ENCODE measurements at places on chromosomes 13 and 19.

GRCh38 chr13:32838945-32839344 is 177.3 kb upstream of the KL start:
- DNase-seq: no peak

- DNase-seq: no peak
Measured at GRCh38 chr13:43150369-43151207, 127.2 kb downstream of the DNAJC15 start.

GRCh38 chr13:50446611-50447010 is 396.9 kb downstream of the DLEU7 start:
- no peak for DNase-seq

DNA sequence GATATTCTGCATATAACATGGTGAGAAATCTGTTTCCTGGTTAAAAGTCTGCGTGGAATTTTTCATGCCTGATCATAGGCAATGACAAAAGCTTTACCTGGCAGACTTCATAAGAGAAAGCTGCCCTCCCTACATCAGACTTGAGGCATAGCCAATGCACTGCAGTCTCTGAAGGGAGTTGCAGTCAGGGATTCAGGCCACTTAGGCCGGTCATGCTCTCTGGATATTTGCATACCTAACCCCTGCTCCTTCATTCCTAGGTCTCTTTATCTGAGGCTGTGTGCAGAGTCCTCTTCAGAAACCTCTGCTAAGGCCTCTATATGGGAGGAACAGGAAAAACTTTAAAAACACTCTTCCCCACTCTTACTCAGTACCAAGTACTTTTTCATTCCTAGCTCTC is 287.4 kb downstream of the PCDH17 start:
- no peak for DNase-seq

GRCh38 chr19:32337084-32337808 is 8.2 kb upstream of the ZNF507 start:
- DNase-seq: peak; percentile 40

DNA sequence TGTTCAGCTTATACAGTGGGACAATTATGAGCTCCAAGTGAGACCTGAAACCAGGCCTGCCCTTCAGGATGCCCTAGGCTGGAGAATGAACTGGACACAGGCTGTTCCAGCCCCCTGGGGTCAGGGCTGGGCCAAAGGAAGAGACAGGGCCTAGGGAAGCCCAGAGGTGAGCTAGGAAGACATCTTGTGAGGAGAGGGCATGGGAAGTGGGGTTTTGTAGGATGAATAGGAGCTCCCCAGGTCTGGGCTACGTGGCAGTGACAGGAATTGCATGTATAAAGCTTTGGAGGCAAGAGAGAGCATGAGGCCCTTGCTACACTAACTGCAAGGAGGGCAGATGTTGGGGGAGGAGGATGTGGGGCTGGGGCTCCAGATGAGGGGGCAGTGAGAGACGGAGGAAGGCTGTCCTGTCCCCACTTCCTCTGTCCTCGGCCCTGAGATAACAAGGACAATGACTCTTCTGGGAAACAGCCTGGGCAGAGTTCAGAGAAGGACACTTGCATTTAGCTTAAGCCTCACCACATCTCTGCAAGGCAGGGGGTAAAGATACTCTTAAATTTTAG is 1.5 kb upstream of the TBXA2R start:
- no peak for DNase-seq

GRCh38 chr13:39676315-39676876 is 20.9 kb downstream of the COG6 start:
- peak; percentile 34 for DNase-seq

DNA sequence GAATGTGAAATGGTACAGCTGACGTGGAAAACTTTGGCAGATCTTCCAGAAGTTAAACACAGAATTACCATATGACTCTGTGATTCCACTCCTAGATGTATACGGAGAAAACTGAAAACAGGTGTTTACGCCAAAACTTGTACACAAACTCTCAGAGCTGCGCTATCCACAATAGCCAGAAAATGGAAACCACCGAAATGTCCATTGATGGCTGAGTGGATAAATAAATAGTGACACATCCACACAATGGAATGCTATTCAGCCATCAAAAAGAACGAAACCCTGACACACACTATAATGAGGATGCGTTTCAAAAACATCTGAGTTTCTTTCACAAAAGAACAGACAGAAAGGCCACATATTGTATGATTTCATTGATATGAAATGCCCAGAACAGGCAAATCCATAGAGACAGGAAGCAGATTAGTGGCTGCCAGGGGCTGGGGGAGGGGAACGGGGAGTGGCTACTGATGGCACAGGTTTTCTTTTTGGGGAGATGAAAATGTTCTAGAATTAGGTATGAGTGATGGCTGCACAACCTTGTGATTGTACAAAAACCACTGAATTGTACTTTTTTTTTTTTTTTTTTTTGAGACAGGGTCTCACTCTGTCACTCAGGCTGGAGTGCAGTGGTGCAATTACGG is 33.0 kb downstream of the IL12RB1 start:
- peak; percentile 32 for DNase-seq

DNA sequence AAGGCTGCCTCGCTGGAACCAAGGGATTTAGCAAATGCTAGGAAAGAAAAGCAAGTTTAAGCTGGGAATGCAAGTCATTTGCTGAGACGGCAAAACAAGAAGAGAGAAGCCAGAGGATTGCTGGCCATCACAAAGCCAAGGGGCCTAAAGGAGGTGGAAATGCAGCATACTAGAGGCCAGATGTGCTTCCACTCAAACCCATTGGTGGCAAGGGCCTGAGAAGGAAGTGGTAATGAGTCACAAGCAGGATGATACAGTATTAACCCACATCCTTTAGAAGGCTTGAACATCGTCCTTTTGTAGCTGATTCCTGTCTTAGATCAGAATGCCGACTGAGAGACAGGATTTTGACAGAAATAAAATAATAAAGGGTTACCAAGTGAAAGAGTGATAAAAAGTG is 68.2 kb downstream of the ITGBL1 start:
- DNase-seq: peak; percentile 60

GRCh38 chr19:31534786-31535657 is 185.8 kb upstream of the TSHZ3 start:
- DNase-seq: no peak

- DNase-seq: peak; percentile 14
Measured at GRCh38 chr13:101514695-101515275, 62.3 kb downstream of the ITGBL1 start.

- DNase-seq: no peak
Measured at GRCh38 chr19:3958836-3959765, 11.8 kb downstream of the DAPK3 start.

- DNase-seq: no peak
Measured at GRCh38 chr13:75689686-75690085, 53.6 kb downstream of the LMO7 start.

- DNase-seq: peak; percentile 100
Measured at GRCh38 chr19:55301459-55302317, 17.9 kb downstream of the BRSK1 start.

DNA sequence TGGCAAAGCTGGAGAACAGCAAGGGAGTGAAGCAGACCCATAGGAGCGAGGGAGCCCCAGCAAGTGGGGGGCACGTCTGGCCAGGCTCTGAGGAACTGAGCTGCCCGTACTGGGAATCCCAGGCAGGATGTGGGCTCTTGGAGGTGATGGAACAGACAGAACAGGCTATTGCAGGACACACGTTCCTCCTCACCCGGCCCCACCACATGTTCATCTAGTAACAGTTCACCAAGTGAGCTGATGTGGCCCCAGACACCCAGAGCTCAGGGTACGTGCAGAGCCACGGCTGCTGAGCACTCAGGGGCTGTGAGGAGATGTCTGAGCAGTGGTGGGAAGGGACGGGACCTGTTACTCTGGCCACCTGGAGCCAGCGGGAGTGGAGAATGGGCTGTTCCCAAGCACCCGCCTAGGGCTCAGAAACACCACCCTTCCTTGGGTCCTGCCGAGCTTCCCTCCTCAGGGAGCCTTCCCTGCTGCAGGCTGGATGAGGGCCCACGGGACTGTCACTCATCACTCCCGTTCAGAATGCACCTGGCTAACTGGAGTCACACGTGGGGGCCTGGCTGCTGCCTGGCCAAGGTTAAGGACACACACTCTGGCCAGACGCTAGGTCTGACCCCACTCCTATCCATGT is 18.4 kb downstream of the ELL start:
- no peak for DNase-seq

- no peak for DNase-seq
Measured at GRCh38 chr13:61880578-61881283, 465.1 kb upstream of the PCDH20 start.

DNA sequence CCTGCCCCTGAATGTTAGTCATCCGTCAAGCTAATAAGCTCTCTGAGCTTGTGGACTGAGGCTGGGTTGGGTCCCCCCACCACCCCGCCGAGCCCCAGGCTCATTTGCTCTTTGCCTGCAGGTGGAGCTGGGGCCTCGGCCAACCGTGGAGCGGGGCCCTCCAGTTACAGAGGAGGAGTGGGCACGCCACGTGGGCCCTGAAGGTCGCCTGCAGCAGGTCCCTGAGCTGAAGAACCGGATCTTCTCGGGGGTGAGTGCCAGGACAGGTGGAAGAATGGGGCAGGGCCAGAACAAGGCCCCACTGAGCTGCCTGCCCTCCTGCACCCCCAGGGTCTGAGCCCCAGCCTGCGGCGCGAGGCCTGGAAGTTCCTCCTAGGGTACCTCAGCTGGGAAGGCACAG is 5.1 kb downstream of the TBC1D17 start:
- DNase-seq: no peak

DNA sequence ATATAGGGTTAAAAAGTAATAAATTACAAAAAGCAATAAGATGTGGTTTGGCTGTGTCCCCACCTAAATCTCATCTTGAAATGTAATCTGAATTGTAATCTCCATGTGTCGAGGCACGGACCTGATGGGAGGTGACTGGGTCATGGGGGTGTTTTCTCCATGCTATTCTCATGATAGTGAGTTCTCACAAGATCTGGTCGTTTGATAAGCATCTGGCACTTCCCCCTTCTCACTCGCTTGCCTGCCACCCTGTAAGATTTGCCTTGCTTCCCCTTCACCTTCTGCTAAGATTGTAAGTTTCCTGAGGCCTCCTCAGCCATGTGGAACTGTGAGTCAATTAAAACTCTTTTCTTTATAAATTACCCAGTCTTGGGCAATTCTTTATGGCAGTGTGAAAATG is 577.4 kb downstream of the TBC1D4 start:
- no peak for DNase-seq

DNA sequence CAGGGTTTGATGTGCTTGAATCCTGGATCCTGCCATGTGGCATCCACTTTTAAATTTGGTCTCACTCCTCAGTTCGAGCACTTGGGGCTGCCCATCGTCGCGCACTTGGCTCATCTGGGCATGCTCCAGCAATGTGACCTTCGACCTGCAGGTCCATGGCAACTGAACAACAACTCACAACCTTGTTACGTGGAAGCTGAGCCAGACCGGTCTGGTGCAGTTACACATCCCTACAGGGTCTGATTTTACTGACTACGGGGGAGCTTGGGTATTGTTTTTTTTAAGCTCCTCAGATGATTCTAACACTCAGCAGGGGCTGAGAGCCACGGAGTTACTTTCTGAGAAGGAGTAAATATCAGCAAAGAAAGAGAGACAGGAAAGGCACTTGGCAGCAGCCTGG is 769.6 kb downstream of the UQCRFS1 start:
- no peak for DNase-seq

DNA sequence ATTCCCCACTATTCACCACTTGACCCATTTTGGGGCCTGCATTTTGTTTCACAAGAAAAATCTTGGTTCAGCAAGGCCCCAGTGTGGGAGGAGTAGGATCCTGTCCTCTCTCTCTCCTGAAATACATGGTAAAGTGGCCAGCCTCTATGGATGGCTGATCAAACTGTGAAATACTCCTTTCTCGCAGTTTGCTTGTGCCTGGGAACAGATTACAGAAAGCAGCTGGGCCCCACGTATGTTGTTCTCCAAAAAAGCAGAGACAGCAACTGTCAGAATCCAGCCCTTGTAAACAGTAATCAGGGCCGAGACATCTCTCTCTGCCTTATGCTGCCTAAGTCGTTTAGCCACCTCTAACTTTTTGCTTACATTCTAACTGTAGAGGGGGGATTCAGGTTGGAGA is 61.0 kb upstream of the RAP2A start:
- DNase-seq: no peak

DNA sequence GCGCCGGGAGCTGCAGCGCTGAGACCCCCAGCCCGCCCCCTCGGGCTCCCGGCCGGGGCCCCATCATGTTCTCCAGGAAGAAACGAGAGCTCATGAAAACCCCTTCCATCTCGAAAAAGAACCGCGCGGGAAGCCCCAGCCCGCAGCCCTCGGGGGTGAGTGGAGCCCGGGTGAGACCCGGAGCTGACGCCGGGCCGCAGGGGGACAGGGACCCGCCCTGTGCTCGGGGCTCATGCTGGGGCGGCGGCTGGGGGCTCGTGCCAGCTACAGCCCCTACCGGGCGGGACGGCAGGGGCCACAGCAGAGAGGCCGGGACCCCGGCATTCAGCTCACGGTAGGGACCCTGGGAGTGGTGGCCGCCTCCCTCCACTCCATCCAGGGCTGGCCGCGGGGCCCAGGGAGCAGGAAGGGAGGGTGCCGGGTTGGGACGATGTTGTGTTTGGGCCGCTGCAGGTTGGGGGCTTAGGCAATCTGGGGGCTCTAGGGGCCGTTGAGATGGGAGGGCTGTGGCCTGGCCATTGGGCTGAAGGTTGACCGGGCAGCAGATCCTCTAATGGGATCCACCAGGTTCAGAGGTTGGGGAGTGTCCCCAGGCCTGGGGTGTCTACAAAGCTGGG is 482 bp downstream of the ARHGAP45 start:
- no peak for DNase-seq

DNA sequence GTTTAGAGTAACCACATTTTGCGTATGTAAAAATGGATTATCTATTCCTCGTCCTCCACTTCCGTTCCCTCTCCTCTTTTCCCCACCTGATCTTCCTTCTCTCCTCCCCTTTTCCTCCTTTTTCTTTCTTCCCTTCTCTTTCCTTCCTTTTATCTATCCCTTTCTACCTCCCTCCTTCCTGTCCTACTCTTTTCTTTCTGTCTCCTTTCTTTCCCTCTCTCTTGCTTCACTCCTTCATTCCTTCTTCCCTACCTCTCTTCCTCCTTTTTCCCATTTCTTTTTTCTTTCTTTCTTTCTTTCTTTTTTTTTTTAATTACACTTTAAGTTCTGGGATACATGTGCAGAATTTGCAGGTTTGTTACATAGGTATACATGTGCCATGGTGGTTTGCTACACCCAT is 688.4 kb upstream of the GPC6 start:
- DNase-seq: no peak

DNA sequence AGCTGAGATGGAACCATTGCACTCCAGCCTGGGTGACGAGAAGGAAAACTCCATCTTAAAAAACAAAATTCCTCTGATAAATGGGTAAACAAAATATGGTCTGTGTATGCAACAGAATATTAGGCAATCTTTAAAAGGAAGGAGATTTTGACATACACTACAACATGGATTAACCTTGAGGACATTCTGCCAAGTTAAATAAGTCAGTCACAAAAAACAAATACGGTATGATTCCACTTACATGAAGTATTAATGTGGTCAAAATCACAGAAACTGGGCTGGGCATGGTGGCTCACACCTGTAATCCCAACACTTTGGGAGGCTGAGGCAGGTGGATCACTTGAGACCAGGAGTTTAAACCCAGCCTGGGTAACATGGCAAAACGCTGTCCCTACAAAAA is 3.0 kb upstream of the ZNF444 start:
- DNase-seq: no peak

GRCh38 chr19:1825909-1826556 is 14.0 kb upstream of the ATP8B3 start:
- DNase-seq: peak; percentile 95

- DNase-seq: no peak
Measured at GRCh38 chr13:72093262-72093661, 226.3 kb upstream of the DACH1 start.

Measured in AG08395 (cell line).